ENCODE measurements at places on chromosomes 13 and 19.

GRCh38 chr13:66546534-66547379 is 683.4 kb downstream of the PCDH9 start:
- DNase-seq = no peak

DNA sequence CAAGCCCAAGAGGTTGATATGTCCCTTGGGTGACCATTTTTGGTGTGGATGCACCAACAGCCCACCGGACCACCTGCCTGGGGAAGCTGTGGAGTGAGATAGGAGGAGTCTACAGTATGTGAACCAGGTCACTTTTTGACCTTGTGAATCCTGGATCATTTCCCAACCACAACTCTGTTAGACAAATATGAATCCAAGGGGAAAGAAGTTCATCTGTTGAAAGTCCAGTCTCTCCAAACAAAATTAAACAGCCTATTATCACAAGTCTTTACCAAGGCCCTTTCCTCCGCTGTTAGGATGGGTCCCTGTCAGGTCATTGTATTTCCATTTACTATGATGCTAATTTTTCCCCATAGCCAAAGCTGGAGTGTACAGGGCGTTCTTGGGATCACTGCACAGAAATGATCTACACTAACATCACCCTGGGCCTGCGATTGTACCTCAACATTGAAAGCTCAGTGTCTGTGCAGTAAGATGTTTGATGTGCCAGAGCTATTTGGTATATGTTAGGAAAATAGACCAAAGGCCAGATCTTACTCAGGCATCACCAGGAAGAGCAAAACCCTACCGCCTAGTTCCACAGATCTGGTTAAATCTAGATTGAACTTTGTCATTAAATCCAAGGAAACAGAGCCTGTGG is 117.1 kb downstream of the STARD13 start:
- DNase-seq = no peak

DNA sequence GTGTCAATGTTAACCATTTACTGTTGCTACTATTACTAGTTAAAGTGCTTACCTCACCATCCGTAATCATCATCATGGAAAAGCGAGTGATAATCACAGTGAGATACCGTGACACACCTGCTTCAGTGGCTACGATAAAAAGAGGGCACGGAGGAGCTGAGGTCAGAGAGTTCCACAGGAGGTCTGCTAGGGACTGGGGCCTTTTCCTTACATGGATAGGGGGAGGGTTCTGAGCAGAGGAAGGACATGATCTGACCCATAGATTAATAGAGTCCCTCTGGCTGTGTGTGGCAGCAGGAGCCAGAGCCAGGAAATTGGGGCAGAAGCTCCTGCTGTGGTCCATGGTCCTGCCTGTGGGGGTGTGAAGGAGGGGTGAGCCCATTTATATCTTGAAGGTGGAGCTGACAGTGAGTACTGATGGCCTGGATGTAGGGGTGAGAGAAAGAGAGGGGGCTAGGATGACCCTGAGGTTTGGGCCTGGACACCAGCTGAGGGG is 136.7 kb downstream of the SIPA1L3 start:
- DNase-seq = no peak

- DNase-seq = no peak
These were observed 30.8 kb downstream of the KLF2 start for GRCh38 chr19:16355293-16356043.

DNA sequence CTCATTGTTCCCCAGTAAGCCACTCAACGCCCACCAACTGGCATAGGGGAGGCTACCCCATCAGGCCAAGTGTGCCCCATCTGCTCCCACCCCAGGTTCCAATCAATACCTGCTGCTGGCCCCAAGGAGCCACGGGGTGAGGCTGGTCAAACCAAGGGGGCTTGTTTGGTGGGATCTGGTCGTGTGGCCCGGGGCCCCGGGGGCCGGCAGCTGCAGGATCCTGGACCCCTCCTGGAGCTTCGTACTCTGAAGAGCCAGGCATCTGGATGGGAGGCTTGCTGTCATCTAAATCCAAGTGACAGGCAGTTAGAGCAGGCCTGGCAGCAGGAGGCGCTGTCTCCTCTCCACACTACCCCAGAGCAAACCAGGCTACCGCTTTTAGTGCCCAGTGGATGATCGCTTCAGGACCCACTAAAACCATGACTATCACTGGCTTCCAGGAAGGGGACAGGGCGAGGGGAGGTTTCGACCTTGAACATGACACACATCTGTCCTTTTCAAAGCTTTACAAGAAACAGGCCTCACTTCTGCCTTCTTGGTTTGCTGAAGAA is 14.2 kb downstream of the CHERP start:
- no peak for DNase-seq

DNA sequence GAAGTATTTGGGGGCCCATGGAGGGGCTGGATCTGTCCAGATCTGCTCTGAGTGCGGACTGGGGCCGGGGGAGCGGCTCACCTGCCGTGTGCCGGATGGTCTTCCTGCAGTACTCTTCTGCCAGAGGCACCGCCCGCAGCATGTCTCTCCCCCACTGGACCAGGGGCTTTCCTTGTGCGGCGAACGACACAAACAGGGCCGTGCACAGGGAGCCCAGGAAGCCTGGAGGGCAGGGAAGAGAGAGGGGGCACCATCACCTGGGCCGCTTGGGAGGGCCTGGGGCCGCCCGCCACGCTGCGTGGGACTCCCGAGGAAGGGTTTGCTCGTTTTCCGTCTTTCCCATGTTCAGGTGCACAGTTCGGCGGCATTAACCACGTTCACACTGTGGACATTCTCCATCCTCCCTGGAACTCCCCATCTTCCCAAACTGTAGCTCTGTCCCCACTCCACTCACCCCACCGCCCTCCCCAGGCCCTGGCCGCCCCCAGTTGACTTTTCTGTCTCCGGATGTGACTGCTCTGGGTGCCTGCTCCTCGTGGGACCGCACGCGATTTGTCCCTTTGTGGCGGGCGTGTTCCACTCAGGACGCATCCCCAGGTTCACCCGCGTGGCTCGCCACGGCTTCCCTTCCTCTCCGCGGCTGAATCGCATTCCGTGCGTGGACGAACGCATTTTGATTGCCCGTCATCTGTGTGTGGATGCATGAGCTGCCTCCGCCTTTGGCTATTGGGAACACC is 24.2 kb downstream of the ADPRHL1 start:
- DNase-seq = no peak

GRCh38 chr19:58519087-58519354 is 589 bp downstream of the ZBTB45 start:
- DNase-seq = peak; percentile 23

DNA sequence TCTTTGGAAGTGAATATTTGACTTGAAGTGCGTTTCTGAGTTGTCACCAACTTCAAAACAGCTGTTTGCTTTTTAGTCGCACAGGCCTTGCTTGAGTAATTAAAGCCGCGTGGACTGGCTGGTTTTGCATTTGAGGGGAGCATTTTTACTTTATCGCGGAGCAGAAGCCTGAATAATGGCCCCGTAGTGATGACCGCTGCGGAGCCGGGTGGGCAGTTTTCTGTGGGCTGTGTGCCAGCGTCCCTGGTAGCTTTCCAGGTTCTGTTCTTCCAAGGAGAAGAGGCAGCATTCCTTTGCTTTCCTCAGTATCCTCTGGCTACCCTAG is 1.1 kb downstream of the NAA16 start:
- DNase-seq = no peak

DNA sequence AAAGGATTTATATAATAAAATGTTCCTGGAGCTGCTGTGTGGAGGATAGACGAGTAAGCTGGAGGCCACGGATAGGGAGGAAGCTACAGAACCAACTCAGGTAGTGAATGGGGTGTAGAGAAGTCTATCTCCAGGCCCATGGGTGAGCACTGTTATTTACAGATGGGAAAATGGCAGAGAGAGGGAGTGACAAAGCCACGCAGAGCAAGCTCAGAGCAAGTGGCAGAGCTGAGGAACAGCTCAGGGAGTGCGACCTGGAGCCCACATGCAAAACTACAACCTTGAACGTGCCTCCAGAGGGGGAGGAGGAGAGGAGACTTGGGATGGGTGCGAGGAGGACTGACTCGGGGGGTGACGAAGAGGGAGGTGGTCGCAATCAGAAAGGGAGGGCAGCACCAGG is 13.4 kb upstream of the RSPH6A start:
- DNase-seq = no peak

- peak; percentile 97 for DNase-seq
These were observed 17.3 kb upstream of the LRP3 start for GRCh38 chr19:33176670-33177416.

DNA sequence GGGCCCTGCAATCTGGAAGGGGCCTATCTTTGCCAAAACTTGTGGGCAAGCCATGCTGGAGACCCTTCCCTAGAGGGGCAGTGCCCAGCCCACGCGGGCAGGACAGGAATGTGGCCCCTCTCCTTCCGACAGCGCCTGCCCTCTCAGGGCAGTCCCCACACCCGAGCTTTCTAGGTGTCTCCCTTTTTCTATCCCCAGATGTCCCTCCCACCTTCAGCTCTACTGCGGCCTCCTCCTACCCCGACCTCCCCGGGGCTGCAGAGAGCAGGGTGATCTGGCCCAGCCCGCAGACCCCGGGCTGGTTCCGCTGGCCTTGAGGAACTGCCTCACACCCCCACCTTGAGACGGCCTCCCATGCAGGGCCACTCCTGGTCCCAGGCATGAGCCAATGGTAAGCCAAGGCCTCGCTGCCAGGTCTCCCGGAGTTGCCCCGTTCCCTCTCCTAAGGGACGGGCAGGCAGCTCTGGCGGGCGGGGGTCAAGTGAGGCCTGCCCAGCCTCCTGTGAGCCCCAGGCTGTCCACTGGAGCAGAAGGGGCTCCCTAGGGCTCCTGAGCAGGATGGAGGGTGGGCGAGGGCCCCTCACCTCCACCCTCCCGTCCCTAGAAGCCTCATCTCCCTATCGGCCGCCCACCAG is 39.7 kb downstream of the KLF2 start:
- no peak for DNase-seq

- no peak for DNase-seq
These were observed 1.3 kb downstream of the RPS28 start for GRCh38 chr19:8322638-8322997.

- DNase-seq = no peak
These were observed 41.8 kb downstream of the SACS start for GRCh38 chr13:23391752-23392151.

DNA sequence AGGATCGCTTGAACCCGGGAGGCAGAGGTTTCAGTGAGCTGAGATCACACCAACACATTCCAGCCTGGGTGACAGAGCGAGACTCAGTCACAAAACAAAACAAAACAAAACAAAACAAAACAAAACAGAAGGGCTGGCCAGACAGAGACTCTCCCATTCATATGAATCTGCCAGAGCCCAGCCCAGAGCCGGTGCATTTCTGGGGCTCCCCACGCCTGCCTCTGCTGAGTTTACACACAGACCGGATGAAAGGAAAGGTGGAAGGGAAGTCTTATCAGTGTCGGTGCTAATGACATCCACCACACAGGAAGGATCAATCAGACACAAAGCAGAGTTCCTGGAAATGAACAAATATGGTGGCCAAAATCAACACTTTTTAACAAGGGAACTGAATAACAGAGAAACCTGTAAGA is 6.8 kb downstream of the TRAPPC6A start:
- DNase-seq = peak; percentile 15

- DNase-seq = no peak
These were observed 208.2 kb downstream of the ITGBL1 start for GRCh38 chr13:101660711-101661110.

GRCh38 chr13:33771296-33771695 is 46.7 kb upstream of the RFC3 start:
- DNase-seq = no peak

GRCh38 chr13:90258129-90258528 is 1089.4 kb upstream of the MIR17HG start:
- DNase-seq = no peak

- no peak for DNase-seq
These were observed 53.2 kb upstream of the EEF1AKMT1 start for GRCh38 chr13:20826843-20827560.

DNA sequence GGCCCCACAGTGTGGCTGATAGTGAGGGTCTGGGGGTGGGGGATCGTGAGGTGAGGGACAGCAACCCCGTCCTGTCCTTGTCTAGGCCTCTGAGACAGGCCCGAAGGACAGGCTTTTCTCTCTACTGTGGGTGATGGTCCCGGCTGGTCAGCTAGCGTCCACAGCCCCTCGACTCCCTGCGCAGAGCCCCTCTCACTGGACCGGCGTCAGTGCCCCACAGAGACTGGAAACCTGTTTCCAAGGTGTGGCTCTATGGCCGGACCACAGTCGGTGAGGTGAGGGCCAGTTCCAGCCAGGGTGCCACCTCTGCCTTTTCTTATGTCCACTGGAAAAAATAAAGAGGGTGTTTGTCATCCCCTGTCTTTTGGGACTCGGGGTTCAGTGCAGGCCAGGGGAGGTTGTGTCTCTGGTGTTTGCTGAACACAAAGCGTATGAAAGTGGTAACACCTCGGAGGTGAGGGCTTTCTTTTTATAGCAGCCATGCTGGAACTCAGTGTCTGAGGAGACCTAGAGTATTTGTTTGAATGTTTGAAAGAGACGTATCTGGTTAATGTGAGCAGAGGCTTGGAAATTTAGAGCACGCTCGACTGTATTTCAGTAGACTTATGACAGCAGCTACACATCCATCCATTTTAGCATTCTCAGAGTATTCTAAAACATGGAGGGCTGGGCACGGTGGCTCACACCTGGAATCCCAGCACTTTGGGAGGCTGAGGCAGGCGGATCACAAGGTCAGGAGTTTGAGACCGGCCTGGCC is 22.8 kb downstream of the ATP11A start:
- no peak for DNase-seq

DNA sequence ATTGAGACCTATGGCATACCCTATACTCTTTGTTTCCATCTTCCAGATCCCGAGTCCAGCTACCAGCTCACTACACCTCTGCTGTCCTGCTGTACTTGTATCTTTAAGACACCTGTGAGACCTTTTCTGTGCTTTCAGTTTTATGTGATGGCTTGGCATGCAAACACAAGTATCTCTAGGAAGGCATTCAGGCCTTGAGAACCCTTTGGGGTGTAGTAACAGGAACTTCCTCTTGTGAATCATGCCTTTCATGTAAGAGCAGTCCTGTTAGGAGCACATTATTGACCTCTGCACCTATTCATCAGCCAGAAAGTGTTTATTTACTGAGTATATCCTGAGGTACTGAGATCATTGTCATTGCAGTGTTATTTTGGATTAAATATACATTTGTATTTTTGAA is 87.0 kb upstream of the HTR2A start:
- DNase-seq = no peak

GRCh38 chr13:41995946-41996345 is 35.0 kb upstream of the VWA8 start:
- peak; percentile 10 for DNase-seq

Measured in stimulated activated CD8-positive, alpha-beta memory T cell treated with anti-CD3 and anti-CD28 coated beads, Interleukin-7, amount 100 ng/mL, for 4 hours (primary cell).